ENCODE measurements at places on chromosomes 2 and 18.

- DNase-seq, result no peak
Observed at GRCh38 chr18:68992719-68993482, 195.0 kb downstream of the CCDC102B start.

DNA sequence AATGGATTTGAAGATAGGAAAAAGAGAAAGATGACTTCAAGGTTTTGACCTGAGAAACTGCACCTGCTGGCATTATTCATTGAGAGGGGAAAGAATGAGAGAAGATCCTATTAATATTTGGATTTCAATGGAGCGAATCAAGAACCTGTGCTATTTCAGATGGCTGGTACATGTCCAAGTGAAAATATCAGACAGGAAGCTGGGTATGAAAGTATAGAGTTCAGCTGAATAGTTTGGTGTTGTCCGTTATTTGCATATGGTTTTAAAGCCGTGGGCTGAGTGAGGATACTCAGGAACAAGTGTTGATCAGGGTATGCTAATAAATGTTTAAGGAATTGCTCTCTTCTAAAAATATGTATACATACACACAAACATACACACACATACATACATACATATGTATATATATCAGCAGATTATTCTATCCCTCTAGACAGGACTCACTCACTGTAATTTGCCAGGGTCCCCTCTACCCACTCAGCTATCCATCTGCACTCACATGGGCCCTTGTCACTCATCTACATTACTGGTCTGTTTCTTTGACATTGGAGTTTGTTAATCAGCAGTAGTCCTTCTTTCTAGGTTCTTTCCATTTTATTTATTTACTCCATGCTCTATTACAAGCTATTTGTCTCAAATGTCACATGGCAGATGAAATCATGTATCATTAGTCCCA, 33.9 kb upstream of the IKZF2 start:
- no peak for DNase-seq

DNA sequence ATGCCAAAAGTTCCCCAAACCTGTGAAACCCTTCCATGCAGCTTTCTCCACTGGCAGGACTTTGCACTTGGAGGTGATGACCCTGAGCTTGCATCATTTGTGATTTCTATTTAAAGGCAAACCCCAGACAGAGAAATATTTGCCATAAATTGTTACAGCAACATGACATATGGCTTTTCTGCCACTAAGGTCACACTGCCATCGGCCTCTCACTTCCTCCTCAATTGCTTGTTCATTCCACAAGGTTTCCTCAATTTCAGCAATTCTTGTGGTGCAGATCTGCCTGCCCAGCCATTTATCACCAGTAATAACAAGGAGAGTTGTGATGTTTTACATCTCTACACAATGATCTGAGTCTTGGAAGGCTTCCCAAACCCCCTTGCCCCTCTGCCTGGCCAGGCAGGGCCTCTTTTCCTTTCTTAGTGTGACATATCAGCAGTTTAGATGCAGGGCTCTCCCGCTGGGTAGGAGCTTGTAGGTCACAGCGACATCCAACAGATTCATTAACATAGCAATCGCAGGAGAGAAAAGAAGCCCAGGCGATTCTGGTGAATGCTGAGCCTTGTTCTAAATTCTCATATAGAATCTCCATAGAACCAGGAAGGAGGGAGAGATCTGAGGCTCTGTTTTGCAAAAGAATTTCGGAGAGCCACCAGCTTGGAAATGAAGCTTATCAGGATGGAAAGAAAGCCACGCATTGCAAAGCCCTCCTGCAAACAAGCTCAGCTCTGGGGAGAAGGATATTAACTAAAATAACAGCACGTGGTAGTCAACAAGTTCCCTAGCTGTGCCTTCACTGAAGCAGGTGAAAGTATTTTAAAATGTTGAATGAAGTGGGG, 46.7 kb upstream of the ITGA6 start:
- no peak for DNase-seq

DNA sequence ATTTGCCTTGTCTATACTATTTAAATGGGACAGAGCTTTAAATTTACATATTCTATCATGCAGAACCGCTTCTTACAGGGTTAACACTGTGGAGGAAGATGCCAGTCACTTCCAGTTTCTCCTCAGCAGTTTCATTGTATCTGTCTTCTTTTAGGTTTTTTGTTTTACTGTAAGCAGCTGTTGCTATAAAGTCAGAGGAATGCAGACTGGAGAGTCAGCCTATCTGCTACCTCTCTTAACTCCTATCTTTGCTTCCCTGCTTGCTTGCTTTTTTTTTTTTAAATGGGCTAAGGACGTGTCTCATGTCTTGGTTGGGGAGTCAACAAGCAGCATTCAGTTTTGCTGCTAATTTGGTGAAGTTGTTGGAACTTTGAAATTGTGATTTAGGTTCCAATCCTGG, 8.9 kb downstream of the EPC2 start:
- DNase-seq, result no peak

DNA sequence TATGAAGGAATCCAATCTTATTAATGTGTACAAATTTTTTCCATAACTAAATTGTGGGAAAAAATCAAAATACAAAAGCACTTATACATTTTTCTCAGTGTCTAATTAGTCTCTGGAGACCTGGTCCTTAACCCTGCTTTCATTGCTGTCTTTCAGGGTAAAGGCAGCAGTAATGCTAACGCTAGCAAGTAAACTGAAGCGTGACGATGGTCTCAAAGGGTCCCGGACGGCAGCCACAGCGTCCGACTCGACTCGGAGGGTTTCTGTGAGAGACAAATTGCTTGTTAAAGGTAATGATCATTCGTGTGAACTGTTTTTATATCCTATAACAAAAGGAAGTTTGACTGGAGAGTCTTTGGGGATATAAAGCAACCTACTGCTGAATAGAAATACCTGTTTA, 6.1 kb downstream of the UBE2F start:
- no peak for DNase-seq

GRCh38 chr2:236366397-236366796, 102.2 kb upstream of the ASB18 start:
- no peak for DNase-seq

- no peak for DNase-seq
Observed at GRCh38 chr2:143807671-143808070, 678.5 kb downstream of the ARHGAP15 start.

DNA sequence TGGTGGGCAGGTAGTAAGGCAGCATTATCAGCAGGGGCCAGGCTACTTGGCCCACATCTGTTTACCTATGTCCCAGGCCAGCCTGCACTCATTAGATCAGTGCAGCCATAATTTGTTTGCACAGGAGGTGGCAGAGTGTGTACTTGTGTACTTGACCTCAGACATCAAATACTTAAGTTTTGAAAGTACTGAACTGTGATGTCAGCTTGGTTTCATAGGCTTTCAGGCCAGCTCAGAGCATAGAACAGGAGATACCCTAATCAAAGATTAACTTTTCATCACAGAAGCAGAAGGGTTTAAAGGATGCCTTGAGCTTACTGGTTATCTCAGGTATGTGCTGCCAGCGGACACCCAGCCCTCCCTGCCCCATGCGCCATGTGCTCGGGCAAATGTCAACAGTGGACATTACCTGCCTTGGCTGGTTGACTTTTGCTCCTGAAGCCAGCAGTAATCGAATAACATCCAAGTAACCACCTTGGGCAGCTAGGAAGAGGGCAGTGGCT, 33.2 kb downstream of the ANKRD29 start:
- DNase-seq, result no peak

- DNase-seq, result no peak
Observed at GRCh38 chr18:48290162-48290926, 118.8 kb downstream of the ZBTB7C start.

DNA sequence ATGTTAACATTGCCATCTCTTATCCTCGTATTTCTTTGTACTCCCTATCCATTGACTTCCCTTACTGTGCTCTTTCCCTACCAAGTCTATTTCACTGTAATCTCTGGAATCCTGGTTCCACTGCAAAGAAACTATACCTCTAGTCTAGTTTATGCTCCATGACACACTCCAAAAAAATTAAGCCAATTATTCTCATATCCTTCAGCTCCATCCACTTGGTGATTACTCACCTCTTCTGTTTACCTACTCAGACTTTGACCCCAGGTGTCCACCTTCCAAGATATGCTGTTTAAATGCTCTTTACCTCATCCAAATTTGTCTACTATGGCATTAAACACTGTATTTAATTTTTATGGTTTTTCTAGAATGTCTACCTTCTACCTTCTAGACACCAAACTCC, 137.9 kb downstream of the ATAD2B start:
- no peak for DNase-seq

- DNase-seq, result no peak
Observed at GRCh38 chr2:212421556-212422334, 116.9 kb downstream of the ERBB4 start.

GRCh38 chr2:96505231-96505889, at the start of gene NEURL3:
NEURL3 (minus strand) TSS chr2:96505357; CDS start chr2:96505286, 71 bp downstream.
- DNase-seq, result no peak

DNA sequence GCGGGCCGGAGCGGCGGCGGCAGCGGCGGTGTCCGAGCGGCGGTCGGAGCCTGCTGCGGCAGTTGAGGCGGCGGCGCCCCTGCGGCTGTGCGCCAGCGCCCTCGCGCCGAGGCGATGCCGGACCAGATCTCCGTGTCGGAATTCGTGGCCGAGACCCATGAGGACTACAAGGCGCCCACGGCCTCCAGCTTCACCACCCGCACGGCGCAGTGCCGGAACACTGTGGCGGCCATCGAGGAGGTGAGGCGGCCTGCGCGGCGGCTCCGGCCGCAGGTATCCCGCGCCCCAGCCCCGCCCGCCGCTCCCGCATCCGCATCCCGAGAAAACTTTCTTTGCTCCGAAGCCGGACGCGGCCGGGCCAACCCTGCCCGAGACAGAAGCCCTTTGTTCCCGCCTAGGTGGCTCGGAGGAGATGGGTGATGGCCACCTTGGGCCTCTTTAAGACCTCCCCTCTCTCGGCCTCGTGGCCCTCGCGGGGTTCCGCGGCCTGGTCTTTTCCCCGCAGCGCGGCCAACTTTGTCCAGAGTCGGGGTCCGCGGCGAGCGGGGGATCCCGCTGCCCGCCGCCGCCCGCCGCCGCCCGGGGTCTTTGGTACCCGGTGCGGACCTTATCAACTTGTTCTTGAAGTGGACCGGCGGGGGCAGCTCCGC, 504 bp downstream of the ASAP2 start:
- DNase-seq, result no peak

DNA sequence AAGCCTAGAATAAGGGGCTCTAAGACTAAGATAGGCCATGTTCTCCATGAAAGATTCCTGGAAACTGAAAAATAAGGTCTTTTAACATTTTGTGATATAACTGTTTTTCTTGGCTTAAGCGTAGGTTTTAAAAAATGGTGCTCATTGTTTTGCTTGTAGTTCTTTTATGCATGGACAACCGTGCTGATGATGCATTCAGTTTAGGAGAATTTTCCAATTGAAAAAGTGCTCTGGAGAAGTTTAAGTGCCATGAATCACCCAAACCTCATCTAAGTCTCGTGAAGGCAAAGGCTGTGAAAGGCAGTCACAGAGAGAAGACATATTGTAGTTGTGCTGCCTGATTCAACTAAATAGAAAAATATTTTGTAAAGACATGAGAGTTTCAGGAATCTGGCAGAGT, 111.8 kb upstream of the GAREM1 start:
- DNase-seq, result no peak

- no peak for DNase-seq
Observed at GRCh38 chr2:105768961-105769452, 24.3 kb downstream of the NCK2 start.

- no peak for DNase-seq
Observed at GRCh38 chr2:80854831-80855230, 550.3 kb upstream of the LRRTM1 start.

GRCh38 chr2:233693963-233694362, 1.3 kb downstream of the UGT1A6 start:
- no peak for DNase-seq

- no peak for DNase-seq
Observed at GRCh38 chr2:149028377-149028776, 10.1 kb upstream of the LYPD6B start.

GRCh38 chr2:9815076-9815475, 28.2 kb upstream of the TAF1B start:
- DNase-seq, result no peak

- no peak for DNase-seq
Observed at GRCh38 chr18:31511098-31511497, 13.1 kb downstream of the DSG2 start.

GRCh38 chr18:79940126-79940813, 11.2 kb downstream of the SLC66A2 start:
- DNase-seq, result no peak

DNA sequence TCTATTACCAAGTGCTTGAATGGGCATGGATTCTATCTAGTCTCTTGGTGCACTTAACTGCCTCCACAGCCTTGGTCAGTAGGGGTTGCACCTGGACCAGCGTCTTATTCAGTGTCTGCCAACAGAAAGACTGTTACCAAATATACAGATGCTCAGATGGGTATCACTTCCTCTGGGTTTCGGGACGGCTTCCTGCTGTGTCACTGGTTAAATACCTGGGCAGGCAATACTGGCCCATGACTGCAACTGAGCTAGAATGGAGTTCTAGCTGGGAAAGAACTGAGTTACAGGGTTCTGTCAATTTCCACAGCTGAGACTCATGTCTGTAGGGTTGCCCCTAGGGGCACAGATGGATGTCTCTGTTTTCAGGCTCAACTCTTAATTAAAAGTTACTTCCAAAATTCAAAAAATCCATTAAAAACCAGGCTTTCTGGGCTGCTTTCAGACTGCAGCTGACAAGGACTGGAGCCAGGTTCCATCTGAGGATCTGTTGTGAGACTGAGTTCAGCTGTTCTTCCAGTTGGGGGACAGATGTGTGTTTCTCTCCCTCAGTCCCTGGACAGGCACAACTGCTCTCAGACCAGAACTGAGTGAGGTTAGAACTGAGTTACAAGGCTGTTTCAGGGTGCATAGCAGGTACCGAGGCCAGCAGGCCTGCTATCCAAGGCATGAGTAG, 789.6 kb upstream of the SLC8A1 start:
- no peak for DNase-seq

DNA sequence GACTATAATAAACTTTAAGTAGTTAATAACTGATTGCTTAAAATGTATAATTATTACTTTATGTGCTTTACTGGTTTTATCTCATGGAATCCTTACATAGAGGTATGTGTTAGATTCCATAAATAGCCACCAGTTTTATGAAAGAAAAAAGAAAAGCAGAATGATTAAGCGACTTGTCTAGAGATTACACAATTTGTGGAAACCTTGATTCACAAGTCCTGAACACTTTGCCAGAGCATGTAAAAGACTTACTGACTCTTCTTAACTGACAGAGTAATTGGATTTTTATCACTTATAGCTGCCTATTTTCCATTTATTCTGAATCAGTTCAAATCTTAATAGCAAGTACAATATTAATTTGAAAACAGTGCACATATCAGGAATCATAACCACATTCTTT, 448.7 kb upstream of the NETO1 start:
- no peak for DNase-seq

DNA sequence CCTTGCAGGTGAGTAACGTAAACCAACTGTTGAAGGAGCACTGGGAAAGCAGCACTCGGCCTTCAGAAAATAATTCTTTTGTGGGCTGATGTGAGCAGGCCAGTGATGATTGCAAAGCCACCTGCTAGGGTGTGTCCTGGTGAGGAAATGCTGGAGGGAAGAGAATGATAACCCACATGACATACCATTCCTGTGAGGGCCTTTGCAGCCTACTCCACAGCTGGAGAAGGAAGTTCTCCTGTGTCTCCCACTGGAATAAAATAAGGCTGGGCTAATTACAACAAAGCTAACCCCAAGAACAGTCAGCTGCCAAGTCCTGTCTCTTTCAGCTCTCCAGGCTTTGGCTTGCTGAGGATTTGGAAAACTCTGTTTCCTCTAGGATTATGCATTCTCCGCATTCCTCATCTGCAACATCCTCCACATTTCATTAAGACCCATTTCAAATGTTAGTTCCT, 16.7 kb upstream of the DSG1 start:
- no peak for DNase-seq

Measured in NCI-H2171 (cell line).